ENCODE measurements at places on chromosomes 1 and 21.

GRCh38 chr1:112637254-112638109, 17.9 kb downstream of the CAPZA1 start:
- DNase-seq: no peak

DNA sequence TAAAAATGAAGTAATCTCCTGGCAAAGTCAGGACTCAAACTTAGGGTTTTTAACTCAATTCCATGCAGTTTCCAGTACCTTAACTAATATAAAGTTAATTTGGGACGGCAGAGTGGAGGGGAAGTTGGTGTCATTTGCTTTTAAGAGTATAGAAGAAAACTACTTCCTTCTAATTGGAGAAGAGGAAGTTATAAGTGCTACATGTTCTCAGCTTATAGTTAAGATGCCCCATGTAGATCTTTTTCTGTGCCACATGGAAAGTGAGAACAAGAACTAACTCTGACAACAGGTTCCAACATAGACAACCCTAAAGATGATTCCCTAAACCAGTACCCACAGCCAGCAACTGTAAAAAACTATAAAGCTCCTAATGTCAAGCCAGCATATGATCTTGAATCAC, 11.5 kb downstream of the RRAGC start:
- no peak for DNase-seq

GRCh38 chr1:43319288-43319687, 18.3 kb upstream of the MPL start:
- no peak for DNase-seq

DNA sequence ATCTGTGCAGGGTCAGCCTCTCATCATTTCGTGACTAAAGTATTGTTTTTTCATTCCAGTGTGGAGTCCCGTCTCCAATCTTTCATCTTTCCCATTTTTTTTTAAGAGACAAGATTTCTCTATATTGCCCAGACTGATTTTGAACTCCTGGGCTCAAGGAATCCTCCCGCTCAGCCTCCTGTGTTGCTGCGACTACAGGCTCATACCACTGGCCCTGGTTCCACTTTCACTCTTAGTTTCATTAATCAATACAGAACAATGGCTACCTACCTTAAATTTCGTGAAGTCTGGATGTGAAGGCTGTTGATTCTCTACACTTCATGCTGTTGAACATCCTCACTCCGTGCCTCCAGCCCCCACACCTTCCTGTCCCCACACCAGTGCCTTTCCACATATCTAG, 97.7 kb upstream of the GREM2 start:
- DNase-seq: no peak

GRCh38 chr1:227490478-227490877, 72.9 kb upstream of the ZNF678 start:
- DNase-seq: no peak

- no peak for DNase-seq
Observed at GRCh38 chr1:92117526-92117925, 37.4 kb downstream of the BTBD8 start.

DNA sequence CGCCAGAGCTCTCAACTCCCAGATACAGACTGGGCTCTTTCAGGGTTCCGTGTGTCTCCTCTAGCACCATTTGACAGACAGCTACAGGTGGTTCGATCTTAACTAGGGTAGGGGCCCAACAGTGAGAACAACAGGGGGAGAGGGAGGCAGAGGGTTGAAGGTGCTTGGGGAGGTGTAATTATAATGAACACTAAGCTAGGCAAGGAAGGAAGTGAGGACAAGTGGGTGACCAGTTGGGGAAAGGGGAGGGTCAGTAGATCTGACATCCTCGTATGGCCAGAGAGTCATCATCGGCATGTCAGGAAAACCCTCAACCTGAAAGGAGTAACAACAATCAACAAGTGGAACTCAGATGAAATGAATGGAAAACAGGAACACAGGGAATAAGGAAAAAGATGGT, 22.8 kb downstream of the GLIS1 start:
- DNase-seq: no peak

GRCh38 chr1:180614730-180615129, 17.1 kb upstream of the XPR1 start:
- no peak for DNase-seq

- DNase-seq: peak; percentile 15
Observed at GRCh38 chr1:58156124-58156468, 390.4 kb downstream of the OMA1 start.

DNA sequence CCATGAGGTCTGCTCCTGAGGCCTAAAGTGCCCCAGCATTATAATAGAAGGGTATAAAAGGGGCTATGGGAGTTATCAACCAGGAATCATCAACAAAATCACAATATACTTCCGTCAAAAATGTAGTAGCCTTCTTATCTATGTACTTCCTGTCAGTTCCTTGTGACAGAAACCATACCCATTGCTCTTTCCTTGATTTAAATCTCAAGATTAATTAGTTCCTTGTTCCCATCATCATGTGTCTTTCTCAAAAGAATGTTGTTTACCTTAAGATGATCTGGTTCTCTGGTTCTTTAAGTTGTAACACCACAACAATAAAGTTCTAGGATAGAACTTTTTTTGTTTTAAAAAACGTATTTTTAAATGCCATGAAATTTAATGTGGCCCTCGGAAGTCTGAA, 833.3 kb downstream of the LTN1 start:
- DNase-seq: no peak

GRCh38 chr1:87902830-87903229, 574.1 kb downstream of the LMO4 start:
- DNase-seq: no peak

DNA sequence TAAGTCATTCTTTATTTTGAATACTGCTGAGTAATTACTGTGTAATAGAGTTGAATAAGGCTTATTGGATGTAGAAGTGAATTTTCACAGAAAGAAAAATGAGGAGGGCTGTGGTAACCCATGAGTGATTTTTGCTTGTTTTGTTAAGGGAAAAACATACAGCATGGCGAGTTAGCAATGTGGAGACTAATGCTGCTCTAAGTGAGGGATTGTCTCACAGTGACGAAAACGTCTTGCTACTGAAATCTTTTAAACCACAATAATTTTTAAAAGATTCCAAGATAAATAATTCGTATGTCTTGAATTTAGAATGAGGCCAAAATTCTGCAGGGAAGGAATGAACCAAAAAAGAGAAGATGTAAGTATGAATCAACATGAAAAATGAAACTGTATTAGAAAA, 16.2 kb upstream of the PLA2G4A start:
- DNase-seq: no peak
